ENCODE measurements at places on chromosomes 16 and 17. TPM values are rescaled to one million over a fixed set of nuclear protein-coding genes. Genes with fewer than 3 reads are reported as not detected.

GRCh38 chr16:56463153-56463552 is 11.8 kb downstream of the OGFOD1 start:
- H3K27ac ChIP-seq, result no peak overlapping the region
- H3K4me1 ChIP-seq, result no peaks in the 10 kb centered on the region
- no peaks in the 10 kb centered on the region for H3K27me3 ChIP-seq
- peaks cover 70% of the 10 kb centered on the region for H3K36me3 ChIP-seq
- no peak for DNase-seq

- H3K27ac ChIP-seq, result no peak overlapping the region
- peaks cover 13% of the 10 kb centered on the region for H3K4me1 ChIP-seq
- no peak for DNase-seq
- H3K27me3 ChIP-seq, result no peaks in the 10 kb centered on the region
These were observed 30.7 kb downstream of the SLC43A2 start for GRCh38 chr17:1597861-1598342.

- H3K4me3 ChIP-seq, result peak overlapping the region; percentile 65
- no peak for DNase-seq
- peaks cover 44% of the 10 kb centered on the region for H3K4me1 ChIP-seq
- H3K36me3 ChIP-seq, result no peaks in the 10 kb centered on the region
- peak overlapping the region; percentile 99 for H3K27ac ChIP-seq
These were observed 20.7 kb downstream of the CD7 start for GRCh38 chr17:82296511-82297279.

DNA sequence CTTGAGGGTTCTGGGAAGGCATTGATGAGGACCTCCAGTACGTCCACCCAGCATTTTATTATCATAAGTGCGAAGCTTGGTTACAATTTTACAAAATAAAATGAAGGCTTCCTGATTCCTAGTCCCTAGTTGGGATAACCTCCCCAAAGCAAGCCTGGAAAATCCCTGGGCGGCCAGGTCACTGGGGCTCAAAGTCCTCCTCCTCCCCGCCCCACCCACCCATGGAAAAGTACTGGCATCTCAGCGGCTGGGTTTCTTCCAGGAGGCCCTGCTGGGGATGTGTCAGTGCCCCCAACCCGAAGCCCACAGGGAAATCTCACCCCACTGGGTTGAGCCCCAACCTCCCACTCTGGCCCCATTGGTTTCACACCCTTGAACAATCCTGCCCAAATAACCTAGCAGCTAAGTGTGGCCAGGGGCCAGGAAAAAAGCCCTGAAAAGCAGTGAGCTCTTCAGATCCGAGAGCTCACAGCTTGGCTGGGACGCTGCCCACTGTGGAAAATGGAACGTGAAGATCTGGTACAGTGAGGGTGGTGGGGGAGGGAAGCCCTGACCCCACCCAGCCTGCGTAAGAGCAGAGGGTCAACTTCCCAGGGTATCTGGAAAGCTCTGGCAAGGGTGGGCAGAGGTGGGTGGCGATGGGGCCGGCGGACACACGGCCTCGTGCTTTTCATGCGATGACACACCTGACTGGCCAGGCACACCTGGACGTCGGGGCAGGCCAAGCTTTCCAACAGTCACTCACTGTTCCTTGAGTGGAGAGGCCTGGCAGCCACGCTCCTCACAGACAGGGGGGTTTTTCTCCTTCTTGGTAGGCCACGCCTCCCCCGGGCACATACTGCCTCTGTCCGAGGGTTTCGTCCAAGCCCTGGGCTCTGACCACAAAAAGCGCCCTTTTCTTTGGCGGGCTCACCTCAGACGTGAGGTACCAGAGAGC is 324.5 kb downstream of the SOX9 start:
- no peak for DNase-seq
- H3K36me3 ChIP-seq, result no peaks in the 10 kb centered on the region
- H3K27ac ChIP-seq, result no peak overlapping the region

The KRT17 gene
- not detected for polyA plus RNA-seq

GRCh38 chr17:34797720-34798119 is 163.5 kb downstream of the CCT6B start:
- H3K27me3 ChIP-seq, result no peaks in the 10 kb centered on the region
- H3K4me1 ChIP-seq, result no peaks in the 10 kb centered on the region
- H3K4me3 ChIP-seq, result no peak overlapping the region
- no peak for DNase-seq

DNA sequence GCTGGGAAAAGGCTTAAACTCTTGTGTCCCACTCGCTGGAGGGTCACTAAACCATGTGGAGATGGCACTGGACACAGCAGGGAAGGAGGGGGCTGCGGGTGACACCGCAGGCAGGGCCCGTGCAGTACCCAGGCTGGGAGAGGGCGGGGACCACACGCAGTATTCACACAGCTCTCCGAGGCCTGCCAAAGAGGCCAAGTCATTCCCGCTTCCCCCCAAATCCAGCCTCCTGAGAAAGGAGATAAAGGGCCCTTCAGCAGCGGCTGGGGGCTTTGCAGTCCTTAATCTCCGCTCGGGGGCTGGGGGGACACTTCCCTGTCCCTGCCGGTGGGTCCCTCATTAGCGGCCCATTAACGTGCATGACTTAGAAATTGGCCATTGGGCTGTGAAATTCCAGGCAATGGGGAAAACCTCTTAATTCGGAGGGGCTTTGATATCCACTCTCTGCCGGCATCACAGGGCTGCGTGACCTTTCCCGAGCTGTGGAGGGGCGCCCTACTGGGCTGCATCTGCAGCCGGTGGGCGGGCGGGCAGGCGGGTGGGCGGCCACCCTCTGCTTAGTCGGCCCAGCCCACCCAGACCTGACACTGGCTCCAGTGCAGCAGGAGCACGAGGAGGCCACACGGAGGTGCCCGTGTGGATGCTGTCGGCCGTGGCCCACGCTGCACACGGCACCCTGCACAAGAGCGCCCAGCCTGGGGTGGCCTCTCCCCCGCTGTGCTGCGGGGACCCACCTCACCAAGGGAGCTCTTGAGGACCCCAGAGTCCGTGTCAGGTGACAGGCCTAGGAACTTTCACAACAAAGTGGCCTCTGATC is 2.6 kb upstream of the SLC38A8 start:
- H3K36me3 ChIP-seq, result peaks cover 8% of the 10 kb centered on the region
- H3K27ac ChIP-seq, result no peak overlapping the region
- DNase-seq, result no peak
- no peaks in the 10 kb centered on the region for H3K4me1 ChIP-seq
- H3K4me3 ChIP-seq, result no peak overlapping the region

The ALOX15 gene
- not detected for polyA plus RNA-seq

The ZDHHC7 gene
- 99.7 TPM for polyA plus RNA-seq

The FGF11 gene
- polyA plus RNA-seq, result not detected

- peak overlapping the region; percentile 55 for H3K4me3 ChIP-seq
- peaks cover 13% of the 10 kb centered on the region for H3K27me3 ChIP-seq
- no peak overlapping the region for H3K27ac ChIP-seq
- no peak for DNase-seq
- H3K36me3 ChIP-seq, result no peaks in the 10 kb centered on the region
- H3K4me1 ChIP-seq, result peaks cover 7% of the 10 kb centered on the region
These were observed 968 bp downstream of the CEP112 start for GRCh38 chr17:66190738-66191592.

- H3K27ac ChIP-seq, result no peak overlapping the region
- H3K4me1 ChIP-seq, result peaks cover 8% of the 10 kb centered on the region
- H3K27me3 ChIP-seq, result no peaks in the 10 kb centered on the region
These were observed 38.2 kb downstream of the PRPSAP2 start for GRCh38 chr17:18896146-18896545.

The ITGA3 gene
- not detected for polyA plus RNA-seq

DNA sequence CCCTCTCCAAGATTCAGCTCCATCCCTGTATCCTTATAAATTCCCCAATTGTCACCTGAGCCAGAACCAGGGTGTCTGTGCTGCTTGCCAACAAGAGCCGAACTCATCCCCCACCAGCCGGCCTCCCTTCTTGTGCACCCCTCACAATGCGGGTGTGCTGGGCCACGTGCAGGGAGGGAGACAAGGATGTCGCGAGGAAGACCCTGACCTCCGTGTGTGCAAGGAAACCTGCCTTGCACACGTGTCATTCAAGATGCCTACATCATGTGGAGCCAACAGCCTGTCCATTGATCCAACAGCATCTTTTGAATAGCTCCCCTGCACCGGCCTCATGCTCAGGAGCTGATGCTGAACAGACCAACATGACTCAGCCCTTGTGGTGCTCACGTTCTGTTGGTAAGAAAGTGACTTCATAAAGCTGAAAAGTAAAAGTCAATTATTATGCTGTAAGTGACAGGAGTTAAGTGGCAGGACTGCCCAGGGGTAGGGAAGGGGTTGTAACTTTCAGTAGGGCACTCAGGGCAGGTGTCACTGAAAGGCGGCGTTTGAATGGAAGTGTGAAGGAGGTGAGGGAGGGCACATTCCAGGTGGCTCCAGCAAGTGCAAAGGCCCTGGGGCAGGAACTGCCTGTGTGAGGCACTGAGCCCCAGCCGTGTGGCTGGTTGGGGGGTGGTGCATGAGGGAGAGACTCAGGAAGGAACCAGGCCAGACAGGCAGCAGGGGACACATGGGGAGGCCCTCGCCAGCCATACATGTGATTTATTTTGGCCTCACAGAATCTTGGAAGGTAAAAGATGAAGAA is 302.2 kb downstream of the FOXL1 start:
- no peaks in the 10 kb centered on the region for H3K36me3 ChIP-seq
- no peaks in the 10 kb centered on the region for H3K4me1 ChIP-seq
- peaks cover 20% of the 10 kb centered on the region for H3K27me3 ChIP-seq
- DNase-seq, result no peak
- H3K4me3 ChIP-seq, result no peak overlapping the region

GRCh38 chr17:27323538-27324215 is 29.8 kb downstream of the WSB1 start:
- peaks cover 15% of the 10 kb centered on the region for H3K36me3 ChIP-seq
- no peaks in the 10 kb centered on the region for H3K27me3 ChIP-seq
- peak overlapping the region; percentile 66 for H3K27ac ChIP-seq
- H3K4me1 ChIP-seq, result peaks cover 11% of the 10 kb centered on the region
- no peak overlapping the region for H3K4me3 ChIP-seq

GRCh38 chr16:85428168-85428898 is 184.8 kb upstream of the GSE1 start:
- no peak for DNase-seq
- H3K27ac ChIP-seq, result no peak overlapping the region
- H3K36me3 ChIP-seq, result no peaks in the 10 kb centered on the region
- no peaks in the 10 kb centered on the region for H3K27me3 ChIP-seq

DNA sequence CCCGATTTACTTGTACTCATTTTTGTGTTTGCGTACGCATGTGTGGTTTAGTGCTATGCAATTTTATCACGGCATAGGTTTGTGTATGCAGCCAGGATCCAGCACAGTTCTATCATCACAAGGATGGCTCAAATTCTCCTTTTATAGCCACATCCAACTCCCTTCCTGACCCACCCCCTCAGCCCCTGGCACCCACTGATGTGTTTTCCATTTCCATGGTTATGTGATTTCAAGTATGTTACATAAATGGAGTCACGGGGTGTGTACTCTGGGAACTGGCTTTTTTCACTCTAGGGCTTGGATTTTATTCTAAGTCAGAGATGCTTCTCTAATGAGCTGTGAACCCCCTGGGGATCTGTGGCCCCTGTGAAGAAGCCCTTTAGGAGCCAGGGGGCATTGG is 16.8 kb downstream of the IL4R start:
- no peak for DNase-seq
- H3K36me3 ChIP-seq, result peaks cover 42% of the 10 kb centered on the region
- H3K4me3 ChIP-seq, result no peak overlapping the region
- H3K4me1 ChIP-seq, result peaks cover 60% of the 10 kb centered on the region
- H3K27me3 ChIP-seq, result no peaks in the 10 kb centered on the region

DNA sequence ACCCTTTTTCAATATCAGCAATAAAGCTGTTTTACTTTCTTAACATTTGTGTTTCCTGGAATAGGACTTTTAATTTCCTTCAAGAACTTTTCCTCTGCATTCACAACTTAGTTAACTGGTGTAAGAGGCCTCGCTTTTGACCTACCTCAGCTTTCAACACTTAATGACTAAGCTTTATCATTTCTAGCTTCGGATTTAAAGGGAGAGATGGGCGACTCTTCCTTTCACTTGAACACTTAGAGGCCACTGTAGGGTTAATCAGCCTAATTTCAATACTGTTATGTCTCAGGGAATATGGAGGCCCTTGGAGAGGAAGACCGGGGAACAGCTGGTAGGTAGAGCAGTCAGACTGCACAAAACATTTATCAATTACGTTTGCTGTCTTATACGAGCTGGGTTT is 4.7 kb downstream of the SYNRG start:
- DNase-seq, result no peak
- H3K27me3 ChIP-seq, result no peaks in the 10 kb centered on the region
- no peak overlapping the region for H3K27ac ChIP-seq

DNA sequence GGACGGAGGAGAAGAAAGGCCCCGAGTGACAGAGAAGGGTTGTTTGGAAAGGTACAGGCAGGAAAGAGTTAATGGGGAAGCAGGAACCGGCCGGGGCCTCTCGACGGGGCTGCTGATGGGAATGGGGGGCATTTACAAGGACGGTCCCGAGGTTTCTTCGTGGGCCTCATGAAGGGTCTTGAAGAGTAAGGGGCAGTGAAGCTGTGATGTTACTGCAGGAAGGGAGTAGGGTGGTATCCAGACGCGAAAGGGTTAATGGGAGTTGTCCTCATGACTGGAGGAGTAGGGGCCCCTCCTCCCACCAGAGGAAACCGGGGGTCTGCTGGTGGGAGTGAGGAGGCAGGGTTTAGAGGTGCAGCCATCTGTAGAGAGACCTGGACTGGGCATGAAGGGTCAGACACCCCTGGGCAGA is 481 bp downstream of the PDK2 start:
- DNase-seq, result no peak
- H3K36me3 ChIP-seq, result peaks cover 14% of the 10 kb centered on the region
- H3K4me1 ChIP-seq, result peaks cover 16% of the 10 kb centered on the region
- H3K27ac ChIP-seq, result peak overlapping the region; percentile 69
- H3K4me3 ChIP-seq, result peak overlapping the region; percentile 66
- H3K27me3 ChIP-seq, result no peaks in the 10 kb centered on the region

DNA sequence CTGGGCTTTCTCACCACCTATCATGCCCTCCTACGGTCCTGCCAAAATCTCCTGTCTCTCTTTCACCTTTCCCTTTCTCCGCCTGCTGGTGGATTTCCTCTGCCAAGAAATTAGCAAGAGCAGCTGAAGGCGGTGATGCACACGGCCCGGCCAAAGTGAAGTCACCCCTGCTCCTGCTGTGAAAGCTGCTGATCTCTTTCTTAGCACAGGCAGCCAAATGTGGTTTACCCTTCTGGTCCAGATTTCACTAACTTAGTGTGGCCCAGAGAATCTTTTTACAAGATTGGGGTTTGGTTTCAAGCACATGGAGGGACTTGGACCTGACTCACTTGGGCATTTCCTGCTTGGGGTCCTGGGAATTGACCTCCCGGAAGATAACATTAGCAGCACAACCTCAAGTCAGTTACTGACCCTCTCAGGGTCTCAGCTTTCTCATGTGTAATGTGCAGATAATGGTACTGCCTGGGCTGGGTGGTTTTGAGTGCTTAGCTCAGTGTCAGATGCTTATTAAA is 155.7 kb downstream of the SOCS1 start:
- peaks cover 11% of the 10 kb centered on the region for H3K4me1 ChIP-seq
- H3K27ac ChIP-seq, result no peak overlapping the region
- no peak overlapping the region for H3K4me3 ChIP-seq
- DNase-seq, result no peak
- H3K27me3 ChIP-seq, result no peaks in the 10 kb centered on the region

The AANAT gene
- polyA plus RNA-seq, result not detected

Data from CD14-positive monocyte (primary cell).